Progenitor cell of endocrine pancreas (in vitro differentiated cells): ENCODE measurements at places on chromosomes 1 and 21. TPM values are rescaled to one million over a fixed set of nuclear protein-coding genes. Genes with fewer than 3 reads are reported as not detected.

INSRR gene
- not detected in 2 replicates for total RNA-seq

WNT3A gene
- total RNA-seq: not detected in 2 replicates

DNA sequence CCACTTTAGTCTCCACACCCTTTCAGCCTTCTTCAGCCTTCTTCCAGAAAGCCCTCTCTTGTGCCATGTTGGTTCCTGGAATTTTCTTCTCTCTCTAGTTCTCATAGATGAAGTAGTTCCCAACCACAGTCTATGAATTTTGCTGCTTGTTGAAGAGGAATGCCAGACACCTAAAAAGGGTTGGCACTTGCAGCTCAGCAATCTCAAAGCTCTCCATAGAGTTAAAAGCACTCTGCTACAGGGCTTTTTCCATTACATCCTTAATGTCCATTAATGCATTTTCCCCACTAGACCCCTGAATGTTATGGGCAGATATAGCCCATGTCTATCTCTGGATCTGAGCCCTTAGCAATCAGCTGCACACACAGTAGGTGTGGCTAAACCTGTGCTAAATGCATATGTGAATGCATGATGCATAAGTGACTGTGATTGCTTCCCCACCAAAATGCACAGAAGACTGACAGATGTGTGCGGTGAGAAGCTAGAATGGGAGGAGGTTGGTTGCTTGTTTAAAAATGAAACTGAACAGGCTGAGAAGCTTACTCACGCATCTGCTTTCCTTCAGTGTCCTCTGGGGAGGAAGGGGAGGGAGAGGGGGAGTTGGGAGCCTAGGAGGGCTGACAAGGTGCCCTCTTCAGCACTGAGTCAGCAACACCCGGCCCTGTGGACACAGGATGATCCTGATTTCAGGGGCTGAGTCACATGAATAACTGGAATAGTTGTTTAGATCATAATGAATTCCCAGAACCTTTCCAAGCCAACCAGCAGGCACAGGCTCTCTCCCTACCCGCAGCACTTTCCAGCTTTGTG is 146.1 kb upstream of the FGGY start:
- no peaks in the 10 kb centered on the region for H3K36me3 ChIP-seq
- peaks cover 4% of the 10 kb centered on the region for H3K4me1 ChIP-seq
- no peak for DNase-seq
- H3K27me3 ChIP-seq: peaks cover 33% of the 10 kb centered on the region
- H3K27ac ChIP-seq: no peak overlapping the region
- no peak overlapping the region for H3K4me3 ChIP-seq

DNA sequence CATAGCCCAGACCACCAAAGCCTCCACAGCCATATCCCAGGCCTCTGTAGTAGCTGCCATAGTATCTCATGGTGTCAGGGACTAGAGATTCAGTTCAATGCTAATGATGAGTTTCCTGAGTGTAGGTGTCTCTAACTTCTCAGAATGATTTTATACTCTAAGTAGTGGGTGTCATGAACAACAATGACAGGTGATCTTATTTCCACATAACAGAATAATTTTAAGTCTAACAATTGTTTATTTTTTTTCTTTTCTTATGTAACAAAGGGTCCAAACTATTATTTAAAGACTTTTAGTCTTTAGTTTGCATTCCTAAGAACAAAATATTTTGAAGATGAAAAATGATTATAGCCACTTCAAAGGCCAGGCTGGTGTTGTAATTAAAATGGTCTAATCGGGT is at the start of gene KRTAP19-6:
Gene KRTAP19-6 (minus strand): TSS at position 101 of the 400 bp plus-strand sequence. CDS start 31 bp downstream, at position 70.
- no peaks in the 10 kb centered on the region for H3K36me3 ChIP-seq
- H3K27ac ChIP-seq: no peak within 1 kb of the TSS
- DNase-seq: no peak
- no peaks in the 10 kb centered on the region for H3K4me1 ChIP-seq

DNA sequence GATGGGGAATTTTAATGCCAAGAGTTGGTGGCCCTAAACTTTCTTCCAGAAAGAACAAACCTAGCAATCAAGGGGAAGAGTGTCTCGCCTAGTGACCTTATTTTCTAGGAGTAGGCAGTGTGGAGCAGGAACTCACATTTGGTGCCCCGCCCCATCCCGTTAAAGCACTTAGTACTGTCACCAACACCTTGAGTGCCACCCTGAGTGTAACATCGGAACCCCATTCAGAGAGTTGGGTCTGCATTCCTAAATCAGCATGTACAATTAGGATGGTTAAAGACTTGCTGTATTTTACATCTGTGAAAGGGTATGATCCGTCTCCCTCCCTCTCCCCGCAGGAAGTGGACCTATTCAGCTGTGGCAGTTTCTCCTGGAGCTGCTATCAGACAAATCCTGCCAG is 15.5 kb downstream of the ETS2 start:
- no peak for DNase-seq
- no peak overlapping the region for H3K27ac ChIP-seq
- H3K4me1 ChIP-seq: peaks cover 3% of the 10 kb centered on the region
- H3K4me3 ChIP-seq: no peak overlapping the region
- H3K36me3 ChIP-seq: peaks cover 79% of the 10 kb centered on the region
- H3K27me3 ChIP-seq: no peaks in the 10 kb centered on the region

DNA sequence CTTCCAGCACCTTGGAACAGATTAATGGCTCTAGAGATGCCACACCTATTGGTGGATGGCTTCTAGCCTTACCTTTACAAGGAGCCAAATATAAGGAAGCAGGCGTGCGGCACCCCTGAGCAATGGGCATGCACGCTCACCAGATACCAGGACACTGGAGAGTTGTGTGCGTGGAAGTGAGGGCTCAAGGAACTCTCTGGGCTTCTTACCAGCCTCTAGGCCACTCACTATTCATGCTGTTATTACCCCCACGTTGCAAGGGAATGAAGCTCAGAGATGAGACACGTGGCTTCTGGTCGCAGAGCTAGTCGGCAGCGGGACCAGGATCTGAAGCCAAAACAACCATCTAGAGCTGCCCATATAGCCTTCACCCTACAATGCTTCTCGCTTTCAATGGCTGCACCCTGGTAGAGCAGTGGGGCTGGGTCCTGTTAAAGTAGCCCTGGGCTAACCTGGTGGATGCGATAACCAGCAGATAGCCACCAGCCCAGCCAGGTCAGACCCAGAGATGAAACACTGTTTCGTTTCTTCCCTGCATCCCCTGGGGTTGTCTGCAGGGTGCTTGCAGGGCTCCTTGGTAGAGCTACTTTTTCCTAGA is 396.4 kb upstream of the VAMP3 start:
- peaks cover 20% of the 10 kb centered on the region for H3K27me3 ChIP-seq
- H3K4me1 ChIP-seq: peaks cover 2% of the 10 kb centered on the region
- H3K36me3 ChIP-seq: no peaks in the 10 kb centered on the region
- DNase-seq: no peak
- H3K27ac ChIP-seq: no peak overlapping the region

- no peak overlapping the region for H3K27ac ChIP-seq
- H3K4me1 ChIP-seq: peaks cover 8% of the 10 kb centered on the region
- H3K27me3 ChIP-seq: peaks cover 28% of the 10 kb centered on the region
- DNase-seq: no peak
Measured at GRCh38 chr1:208509072-208509471, 264.9 kb upstream of the PLXNA2 start.

GRCh38 chr1:181469829-181470228 is 13.5 kb upstream of the CACNA1E start:
- DNase-seq: no peak
- no peak overlapping the region for H3K4me3 ChIP-seq
- peaks cover 4% of the 10 kb centered on the region for H3K4me1 ChIP-seq
- peaks cover 11% of the 10 kb centered on the region for H3K27me3 ChIP-seq
- no peaks in the 10 kb centered on the region for H3K36me3 ChIP-seq
- H3K27ac ChIP-seq: no peak overlapping the region

DNA sequence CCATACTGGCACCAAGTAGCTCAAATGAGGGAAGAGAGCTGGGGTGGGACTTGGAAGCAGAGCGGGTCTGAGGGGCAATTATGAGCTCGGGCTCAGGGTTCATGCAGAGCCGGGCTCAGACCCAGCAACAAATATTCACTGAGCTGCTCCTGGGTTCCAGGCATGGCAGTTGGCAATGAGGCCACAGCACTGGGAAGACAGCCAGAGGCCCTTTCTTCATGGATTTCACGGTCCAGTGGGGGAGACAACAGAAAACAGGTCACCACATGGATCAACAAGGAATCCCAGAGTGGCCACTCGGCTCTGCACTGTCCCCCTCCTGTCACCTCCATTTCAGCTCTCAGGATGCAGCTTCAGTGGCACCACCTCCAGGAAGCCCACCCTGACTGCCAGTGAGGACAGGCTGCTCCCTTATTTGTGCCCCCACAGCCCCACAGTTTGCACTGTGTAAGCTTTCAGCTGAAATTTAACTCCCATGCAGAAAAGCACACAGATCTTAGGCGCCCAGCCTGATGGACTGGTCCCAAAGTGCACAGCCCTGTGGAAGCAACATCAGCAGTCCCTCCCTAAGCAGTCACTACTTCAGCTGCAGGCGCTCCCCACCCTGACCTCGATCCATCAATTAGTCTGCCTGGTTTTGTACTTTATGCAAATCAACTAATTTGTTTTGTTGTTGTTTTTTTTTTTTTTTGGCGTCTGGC is 22.4 kb downstream of the ARHGEF19 start:
- peaks cover 10% of the 10 kb centered on the region for H3K27me3 ChIP-seq
- no peaks in the 10 kb centered on the region for H3K4me1 ChIP-seq
- no peaks in the 10 kb centered on the region for H3K36me3 ChIP-seq
- DNase-seq: no peak

- no peak for DNase-seq
- H3K36me3 ChIP-seq: no peaks in the 10 kb centered on the region
- H3K4me3 ChIP-seq: no peak overlapping the region
- no peak overlapping the region for H3K27ac ChIP-seq
Measured at GRCh38 chr1:60329651-60330050, 256.1 kb upstream of the C1orf87 start.

DNA sequence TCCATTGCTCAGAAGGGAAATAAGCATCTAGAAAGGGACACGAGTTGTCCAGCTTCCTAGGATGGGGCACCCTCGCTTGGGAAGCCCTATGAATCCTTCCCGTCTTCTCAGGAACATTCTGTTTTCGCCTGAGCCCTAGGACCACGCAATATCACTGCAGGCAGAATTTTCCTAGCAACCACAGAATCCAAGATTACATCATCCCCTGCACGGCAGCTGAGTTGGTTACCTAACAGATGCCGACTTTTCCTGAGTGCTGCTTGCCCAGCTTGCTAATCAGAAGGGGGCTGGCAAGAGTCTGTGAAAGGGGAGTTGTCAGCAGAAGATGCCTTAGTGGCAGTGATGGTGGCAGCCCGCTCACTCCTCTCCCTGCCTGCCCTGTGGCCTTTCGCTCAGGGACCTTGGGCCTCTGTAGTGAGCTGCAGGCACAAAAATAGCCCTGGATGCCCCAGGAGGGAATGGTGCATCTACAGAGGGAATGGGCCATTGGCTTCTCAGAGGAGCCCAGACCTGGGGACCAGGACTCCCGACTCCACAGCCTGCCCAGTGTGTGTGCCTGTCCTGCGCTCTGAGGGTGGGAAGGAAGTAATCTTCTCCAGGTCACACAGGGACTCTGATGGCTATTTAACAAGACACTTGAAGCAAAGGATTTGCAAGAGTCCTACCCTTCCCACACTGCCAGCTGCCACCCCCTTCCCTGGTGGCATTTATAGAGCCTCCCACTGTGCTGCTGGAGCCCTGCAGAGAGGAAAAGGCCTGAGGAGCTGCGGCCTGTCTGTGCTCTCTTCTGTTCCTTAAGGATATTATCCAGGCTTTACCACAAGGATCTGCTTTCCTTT is 28.9 kb upstream of the CLSTN1 start:
- H3K27ac ChIP-seq: no peak overlapping the region
- H3K36me3 ChIP-seq: peaks cover 14% of the 10 kb centered on the region
- no peak overlapping the region for H3K4me3 ChIP-seq

DNA sequence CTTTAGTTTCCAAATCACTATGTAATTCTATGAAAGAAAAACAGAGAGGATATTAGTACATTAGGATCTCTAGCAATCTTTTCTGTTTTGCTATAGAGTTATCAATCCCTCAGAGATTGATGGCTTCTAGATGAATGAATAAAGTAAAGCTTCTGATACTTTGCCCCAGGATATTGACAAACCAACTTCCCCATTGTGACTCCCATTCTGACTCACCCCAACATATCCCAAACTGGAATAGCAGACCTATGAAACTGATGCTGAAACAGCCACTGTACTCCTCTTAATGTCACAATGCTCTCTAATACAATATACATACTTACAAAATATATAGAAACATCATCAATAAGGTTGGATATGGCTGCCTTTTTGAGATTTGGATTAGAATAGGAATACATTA is 442.1 kb upstream of the NR5A2 start:
- H3K4me3 ChIP-seq: no peak overlapping the region
- H3K36me3 ChIP-seq: no peaks in the 10 kb centered on the region
- no peak for DNase-seq
- peaks cover 9% of the 10 kb centered on the region for H3K4me1 ChIP-seq

GRCh38 chr1:119285482-119285881 is 83.1 kb upstream of the HAO2 start:
- H3K4me3 ChIP-seq: no peak overlapping the region
- no peak overlapping the region for H3K27ac ChIP-seq
- DNase-seq: no peak

DNA sequence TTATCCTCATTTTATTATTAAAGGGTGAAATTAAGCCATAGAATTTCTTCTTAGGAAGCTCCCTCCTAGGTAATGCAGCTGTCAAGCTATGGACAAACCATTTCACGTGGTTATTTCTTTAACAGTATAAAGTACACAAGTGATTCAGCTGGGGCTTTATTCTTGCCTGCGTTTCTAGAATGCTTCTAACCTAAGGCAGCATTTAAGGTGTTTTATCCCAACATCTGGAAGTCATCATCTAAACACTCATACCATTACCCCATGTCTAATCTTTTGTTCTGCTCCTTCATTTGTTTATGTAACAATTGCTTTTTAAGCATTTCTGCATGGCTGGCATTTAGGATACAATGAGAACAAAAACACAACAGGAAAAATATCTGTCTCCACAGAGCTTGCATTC is 829.2 kb upstream of the ADAMTS5 start:
- H3K36me3 ChIP-seq: no peaks in the 10 kb centered on the region
- H3K27me3 ChIP-seq: no peaks in the 10 kb centered on the region
- no peak for DNase-seq

- DNase-seq: no peak
- peak overlapping the region; percentile 86 for H3K4me3 ChIP-seq
Measured at GRCh38 chr1:32352831-32353383, 9.4 kb downstream of the FAM229A start.

DNA sequence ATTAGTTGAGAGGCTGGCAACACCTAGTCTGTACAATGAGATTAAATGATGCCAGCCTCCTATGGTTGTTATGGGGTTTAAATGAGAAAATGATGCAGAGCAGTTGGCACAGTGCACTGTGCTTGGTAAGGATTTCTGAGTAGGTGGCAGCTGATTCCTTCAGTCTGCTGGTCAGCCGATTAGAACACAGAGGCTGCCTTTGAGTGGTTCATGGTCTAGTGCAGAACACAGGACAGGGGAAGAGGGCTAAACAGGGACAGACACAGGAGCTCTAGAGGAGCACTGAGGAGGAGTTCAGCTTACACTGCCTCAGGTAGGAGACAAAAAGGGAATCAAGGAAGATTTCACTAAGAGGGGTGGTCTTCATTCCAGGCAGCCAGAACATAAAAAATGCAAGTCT is 1.4 kb downstream of the TIE1 start:
- H3K4me3 ChIP-seq: no peak overlapping the region
- H3K4me1 ChIP-seq: peaks cover 23% of the 10 kb centered on the region
- no peak for DNase-seq
- H3K36me3 ChIP-seq: no peaks in the 10 kb centered on the region
- peaks cover 14% of the 10 kb centered on the region for H3K27me3 ChIP-seq

GRCh38 chr1:171600862-171601261 is 21.2 kb upstream of the MYOCOS start:
- no peak for DNase-seq
- H3K4me3 ChIP-seq: no peak overlapping the region
